PC-3 (cell line): ENCODE measurements at places on chromosomes 7 and 10. TPM values are rescaled to one million over a fixed set of nuclear protein-coding genes. Genes with fewer than 3 reads are reported as not detected.

The OLAH gene
- not detected in 2 replicates for total RNA-seq

DNA sequence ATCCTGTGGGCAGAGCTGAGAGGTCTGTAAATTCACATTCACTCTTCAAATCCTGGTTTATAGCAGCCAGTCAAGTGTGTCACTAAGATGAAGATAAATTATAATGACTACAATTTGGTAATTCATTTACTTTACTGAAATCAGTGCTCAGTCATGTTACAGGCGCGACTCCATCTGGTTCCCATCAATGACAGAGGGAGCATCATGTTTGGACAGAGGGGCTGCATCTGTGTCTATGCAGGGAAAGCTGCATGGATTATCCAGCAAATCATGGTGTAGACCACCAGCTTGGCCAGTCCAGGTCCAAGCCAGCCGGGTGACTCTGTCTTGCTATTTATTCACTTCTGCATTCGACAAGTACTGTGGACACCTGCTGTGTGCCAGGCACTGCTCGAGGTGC, 214.1 kb upstream of the ZNF32 start:
- no peak for DNase-seq

DNA sequence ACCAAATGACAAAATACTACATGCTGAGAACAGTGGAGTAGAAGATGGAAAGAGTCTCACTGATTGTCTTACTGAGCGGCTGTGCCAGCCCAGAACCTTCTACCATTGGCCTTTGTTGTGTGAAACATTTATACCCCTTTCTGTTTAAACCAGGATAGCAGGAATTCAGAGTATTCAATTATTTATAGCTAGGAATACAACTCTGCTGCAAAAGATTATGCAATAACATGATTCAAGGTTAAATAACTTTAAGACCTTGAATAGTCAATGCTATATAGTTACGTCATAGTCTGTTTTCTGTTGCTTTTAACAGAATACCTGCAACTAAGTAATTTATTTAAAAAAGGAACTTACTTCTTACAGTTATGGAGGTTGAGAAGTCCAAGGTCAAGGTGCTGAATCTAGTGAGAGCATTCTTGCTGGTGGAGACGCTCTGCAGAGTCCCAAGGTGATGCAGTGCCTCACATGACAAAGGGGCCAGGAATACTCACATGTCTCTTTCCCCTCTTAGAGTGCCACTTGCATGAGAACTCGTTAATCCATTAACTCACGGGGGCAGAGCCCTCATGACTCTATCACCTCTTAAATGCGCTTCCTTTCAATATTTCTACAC, 371.8 kb downstream of the MDFIC start:
- no peak for DNase-seq

- DNase-seq = no peak
Observed at GRCh38 chr7:44184873-44185446, 4.3 kb downstream of the GCK start.
